ENCODE measurements at places on chromosomes 16 and 17.

GRCh38 chr16:20851601-20852000, 45.3 kb downstream of the REXO5 start:
- DNase-seq = no peak

- DNase-seq = no peak
Observed at GRCh38 chr16:21625026-21625425, 25.6 kb downstream of the METTL9 start.

DNA sequence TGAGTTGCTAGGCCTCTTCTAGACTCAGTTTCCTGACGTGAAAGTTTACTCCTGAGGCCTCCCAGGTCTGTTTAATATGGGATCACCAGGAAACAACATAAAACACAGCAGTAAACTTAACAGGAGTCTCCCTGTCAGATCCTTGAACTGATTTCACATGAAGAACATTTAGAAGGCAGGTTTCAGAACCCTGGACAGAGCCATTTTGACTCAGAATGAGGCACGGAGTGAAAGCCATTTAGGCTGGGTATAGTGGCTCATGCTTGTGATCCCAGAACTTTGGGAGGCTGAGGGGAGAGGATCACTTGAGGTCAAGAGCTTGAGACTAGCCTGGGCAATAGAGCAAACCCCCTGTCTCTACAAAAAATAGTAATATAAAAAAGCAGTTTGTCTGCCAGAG, 289.1 kb downstream of the CA10 start:
- DNase-seq = no peak

- DNase-seq = no peak
Observed at GRCh38 chr16:48225456-48225855, 18.6 kb upstream of the LONP2 start.

DNA sequence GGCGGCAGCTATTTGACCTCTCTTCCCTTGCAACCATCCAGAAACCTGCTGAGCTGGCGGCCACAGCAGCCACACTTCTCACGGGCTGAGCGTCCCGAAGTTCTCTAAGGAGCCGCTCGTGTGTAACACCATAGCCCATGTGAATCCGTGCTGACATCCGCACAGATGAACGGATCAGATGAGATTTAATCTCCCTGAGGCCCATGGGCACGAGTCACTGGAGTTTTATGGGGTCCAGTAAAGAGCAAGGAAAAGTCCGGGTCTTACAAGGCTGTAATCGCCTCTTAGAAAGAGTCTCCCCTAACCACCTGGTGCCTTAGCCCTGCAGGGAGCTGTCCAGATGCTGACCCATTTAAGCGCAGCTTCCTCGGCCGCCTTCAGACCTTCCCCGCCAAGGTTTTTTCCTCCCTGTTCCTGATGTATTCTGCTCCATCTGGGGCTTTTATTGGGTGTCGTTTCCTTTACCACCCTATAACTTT, 5.5 kb upstream of the CACNG5 start:
- DNase-seq = no peak

DNA sequence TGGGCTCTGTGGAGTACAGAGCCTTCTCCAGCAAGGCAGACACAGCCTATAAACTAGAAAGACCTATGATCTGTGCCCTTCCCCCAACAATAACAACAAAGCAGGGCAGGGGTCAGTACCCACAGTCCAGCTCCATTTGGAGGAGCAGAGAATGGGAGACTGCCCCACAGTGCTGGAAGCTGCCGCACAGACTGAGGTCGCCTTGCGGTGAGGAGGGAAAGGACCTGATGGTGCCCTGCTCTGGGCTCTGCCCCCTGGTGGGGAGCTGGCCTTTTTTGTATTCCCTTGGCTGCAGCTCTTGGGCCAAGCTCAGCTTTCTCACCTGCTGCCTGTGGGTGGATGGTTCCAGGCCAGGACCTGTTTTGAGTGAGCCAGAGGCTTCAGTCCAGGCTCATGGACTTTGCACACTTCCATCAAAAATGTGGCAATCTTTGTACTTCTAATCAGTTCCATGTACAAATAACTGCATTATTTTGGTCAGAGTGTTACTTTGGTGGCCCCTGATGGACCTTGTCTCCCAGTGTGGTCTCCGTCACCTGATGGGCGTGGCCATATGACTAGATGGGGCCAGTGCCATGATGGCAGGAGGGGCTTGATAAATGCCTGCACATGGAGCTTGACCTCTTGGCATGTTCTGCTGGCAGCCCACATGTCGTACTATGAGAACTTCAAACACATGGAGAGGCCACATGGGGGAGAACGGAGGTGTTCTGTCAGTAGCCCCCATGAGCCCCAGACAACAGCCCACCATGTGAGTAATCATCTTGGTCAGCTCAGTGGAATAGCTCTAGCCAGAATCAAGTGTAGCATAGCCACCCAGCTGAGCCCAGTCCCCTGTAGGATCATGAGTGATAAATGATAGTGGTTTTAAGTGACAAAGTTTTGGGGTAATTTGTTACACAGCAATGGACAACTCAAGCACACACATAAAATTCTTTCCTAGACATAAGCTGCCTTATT, 24.2 kb downstream of the B9D1 start:
- peak; percentile 30 for DNase-seq

GRCh38 chr16:88512728-88513696, 57.2 kb upstream of the ZC3H18 start:
- DNase-seq = no peak

DNA sequence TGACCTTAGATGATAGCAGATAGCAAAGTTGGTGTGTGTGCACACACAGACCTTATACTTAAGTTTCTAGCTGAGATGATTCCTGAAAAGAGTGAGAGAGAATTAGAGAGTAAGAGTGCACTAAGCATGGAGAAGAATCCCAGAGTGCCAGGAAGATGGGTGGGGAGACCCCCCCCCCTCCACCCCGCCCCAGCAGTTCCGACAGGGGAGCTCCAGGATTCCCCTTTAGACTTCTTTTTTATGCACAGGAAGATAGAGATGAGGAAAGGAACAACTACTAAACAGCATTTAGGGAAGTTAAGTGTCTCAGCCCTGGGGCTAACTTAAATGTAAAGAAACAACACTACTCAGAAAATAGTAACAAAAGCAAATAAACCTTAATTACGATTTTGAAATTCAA, 878.0 kb upstream of the GOT2 start:
- no peak for DNase-seq

DNA sequence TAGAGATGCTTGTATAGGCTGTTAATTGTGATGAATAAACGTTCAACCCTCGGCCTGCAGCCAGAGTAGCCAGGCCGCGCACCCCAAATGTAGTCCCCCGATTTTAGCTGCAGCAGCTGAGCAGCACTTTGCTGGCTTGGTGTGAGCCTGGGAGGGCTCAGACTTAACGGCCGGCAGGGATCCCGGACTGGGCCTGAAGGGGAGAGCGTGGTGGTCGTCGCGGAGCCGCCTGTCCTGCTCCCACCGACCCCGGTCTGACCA, 11.9 kb downstream of the ZNF629 start:
- DNase-seq = no peak

DNA sequence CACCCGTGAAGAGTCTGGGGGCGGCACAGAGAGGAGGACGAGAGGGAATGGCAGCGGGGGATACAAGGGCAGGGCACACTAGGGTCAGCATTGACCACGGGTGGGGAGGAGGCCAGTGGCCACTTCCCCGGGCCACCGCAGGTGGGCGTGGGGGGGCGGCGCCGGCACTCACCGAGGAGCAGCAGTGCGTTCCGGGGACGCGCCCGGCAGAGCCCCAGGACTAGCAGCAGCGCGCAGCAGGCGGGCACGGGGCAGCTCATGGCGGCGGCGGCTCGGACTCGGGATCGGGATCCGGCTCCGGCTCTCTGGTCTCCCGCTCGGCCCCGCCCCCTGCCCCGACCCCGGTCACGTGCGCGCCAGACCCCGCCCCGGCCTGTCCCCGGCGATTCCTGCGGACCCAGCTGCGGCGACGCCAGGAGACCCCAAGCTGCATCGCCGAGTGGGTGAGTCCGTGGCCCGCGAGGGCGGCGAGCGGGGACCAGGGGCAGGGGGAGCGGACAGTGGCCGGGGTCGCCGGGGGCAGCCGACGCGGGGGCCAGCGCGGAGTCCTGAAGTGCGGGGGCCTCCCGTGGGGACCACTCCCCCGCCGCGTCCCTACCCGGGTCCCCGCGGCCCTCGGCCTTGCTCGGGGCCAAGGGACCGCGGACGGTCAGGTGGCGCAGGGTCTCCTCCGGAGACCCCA, at the start of the genes SGSH and SLC26A11:
TSS of gene SGSH (minus strand) at position 280 of the 682 bp plus-strand sequence. CDS start at position 260, 20 bp downstream.
TSS of gene SLC26A11 (plus strand) at position 374 of the 682 bp plus-strand sequence. CDS start 1,134 bp downstream, outside the sequence.
- DNase-seq = peak; percentile 48

DNA sequence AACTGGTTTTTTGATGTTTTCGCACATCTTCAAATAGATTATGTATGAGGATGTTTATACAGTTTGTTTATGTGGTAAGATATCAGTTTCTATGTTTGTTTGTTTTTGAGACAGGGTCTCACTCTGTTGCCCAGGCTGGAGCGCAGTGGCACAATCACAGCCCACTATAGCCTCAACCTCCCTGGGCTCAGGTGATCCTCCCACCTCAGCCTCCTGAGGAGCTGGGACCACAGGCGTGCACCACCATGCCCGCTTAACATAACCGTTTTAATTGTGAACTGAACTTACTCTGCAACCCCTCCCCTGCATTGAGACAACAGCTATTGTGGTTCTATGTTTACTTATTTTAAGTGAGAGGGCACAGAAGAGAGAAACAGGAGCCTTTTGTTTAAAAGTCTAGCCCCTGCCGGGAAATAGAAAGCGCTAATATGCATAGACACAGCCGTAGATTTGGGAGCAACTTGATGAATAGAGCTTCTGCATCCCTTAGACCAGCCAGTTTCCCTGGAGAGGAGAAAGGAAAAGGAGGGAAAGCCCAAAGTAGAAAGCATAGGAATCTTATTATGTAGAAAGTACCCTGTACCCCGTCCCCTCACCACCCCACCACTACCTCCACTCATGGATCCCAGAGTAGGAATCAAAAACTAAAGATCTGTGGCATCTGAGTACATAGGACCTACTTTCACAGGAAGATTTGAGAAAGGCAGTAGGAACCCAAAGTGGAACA, 19.6 kb upstream of the APPBP2 start:
- no peak for DNase-seq

- DNase-seq = no peak
Observed at GRCh38 chr17:29575511-29576213, 7.2 kb downstream of the TP53I13 start.

DNA sequence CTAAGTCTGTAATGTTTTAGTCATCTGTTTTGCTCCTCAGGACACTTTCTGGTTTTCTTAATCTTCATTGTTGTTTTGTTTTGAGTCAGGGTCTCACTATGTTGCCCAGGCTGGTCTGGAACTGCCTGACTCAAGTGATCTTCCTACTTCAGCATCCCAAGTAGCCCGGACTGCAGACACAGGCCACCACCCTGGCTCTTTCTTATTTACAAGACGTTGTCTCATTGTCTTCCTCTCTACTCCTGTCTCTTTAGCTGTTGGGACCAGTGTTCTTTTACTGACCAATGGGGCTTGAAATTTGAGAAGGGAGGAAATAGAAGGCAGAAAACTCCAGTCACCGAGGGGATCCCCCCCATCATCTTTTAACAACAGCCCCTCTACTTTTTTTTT, 1.2 kb downstream of the SCPEP1 start:
- no peak for DNase-seq

DNA sequence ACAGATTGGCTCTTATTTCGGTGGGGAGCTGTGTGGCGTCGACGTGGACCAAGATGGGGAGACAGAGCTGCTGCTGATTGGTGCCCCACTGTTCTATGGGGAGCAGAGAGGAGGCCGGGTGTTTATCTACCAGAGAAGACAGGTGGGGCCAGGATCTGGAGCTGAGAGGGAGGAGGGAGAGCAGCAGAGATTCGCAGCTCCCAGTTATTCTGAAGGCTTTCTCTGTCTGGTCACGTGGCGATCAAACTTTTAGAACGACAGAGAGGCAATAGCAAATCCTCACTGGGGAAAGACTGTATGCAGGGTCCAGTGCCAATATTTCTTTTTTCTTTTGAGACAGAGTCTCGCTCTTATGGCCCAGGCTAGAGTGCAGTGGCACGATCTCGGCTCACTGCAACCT, 22.2 kb downstream of the ITGAL start:
- no peak for DNase-seq

DNA sequence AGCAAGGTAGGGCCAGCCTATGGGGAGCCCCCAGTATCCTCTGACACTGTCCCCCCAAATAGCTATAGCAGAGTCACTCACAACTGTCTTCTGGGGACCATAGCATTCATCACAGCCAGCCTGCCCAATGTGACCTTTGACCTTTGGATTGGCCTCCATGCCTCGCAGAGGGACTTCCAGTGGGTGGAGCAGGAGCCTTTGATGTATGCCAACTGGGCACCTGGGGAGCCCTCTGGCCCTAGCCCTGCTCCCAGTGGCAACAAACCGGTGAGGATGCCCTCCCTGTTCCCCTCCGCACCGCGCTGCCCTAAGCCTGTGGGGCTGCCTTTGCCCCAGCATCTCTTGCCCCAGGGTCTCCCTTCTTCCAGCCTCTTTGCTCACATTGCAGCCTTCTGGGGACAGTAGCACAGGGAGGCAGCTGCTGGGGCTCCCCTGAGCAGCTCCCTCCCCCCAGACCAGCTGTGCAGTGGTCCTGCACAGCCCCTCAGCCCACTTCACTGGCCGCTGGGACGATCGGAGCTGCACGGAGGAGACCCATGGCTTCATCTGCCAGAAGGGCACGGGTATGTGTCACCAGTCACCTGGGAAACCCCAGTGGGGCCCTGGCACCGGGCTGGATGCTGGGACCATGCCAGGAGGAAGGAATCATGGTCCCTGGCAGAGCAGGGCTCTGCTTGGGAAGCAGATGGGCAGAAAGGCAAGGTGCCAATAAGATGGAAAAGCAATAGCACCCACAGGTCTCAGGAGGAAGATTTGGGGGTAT, 61.1 kb downstream of the MRC2 start:
- DNase-seq = no peak

- no peak for DNase-seq
Observed at GRCh38 chr17:81902653-81903414, 796 bp downstream of the NPB start.

- no peak for DNase-seq
Observed at GRCh38 chr17:53218723-53219122, 604.0 kb upstream of the KIF2B start.

DNA sequence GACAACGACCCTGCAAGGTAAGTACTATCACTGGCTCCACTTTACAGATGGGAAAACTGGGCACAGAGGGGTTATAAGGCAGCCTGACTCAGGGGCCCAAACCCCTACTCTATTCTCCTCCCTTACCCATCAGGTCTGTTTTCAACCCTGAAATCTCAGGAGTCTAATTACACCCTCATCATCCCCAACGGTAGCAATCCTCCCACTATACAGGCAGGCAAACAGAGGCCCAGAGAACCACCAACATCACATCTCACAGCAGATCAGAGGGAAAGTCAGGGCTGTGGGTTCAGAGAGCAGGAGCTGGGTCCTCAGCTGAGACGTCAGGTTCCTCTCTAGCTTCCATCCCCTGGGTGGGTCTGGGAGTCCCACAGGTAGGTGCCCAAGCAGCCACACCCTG, 16.5 kb downstream of the JUP start:
- DNase-seq = no peak

- DNase-seq = no peak
Observed at GRCh38 chr16:49464877-49465504, 91.4 kb downstream of the C16orf78 start.

GRCh38 chr17:39716879-39717536, 13.3 kb downstream of the MIEN1 start:
- no peak for DNase-seq

DNA sequence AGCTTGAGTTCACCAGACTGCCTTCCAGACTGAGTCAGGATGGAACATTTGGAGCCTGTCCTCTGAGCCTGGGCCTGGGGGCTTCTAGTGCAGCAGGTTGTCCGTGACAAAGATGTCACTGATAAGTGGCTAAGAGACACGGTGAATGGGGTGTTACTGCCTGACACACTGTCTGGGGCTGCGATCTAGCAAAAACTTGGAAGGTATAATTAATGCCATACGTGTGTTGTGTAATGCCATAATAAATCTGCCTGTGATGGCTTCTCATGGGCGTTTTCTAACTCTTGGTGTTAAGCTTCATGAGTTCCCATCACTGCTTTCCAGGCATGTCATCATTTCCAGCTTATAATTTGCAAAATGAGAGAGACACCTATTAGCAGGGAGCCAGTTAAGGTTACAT, 215.4 kb downstream of the UTP18 start:
- no peak for DNase-seq

Data from stimulated activated CD8-positive, alpha-beta memory T cell treated with anti-CD3 and anti-CD28 coated beads, Interleukin-7, amount 100 ng/mL, for 24 hours (primary cell).